Activated T-helper 1 cell treated with anti-CD3 and anti-CD28 coated beads, Interleukin-12 subunit alpha, Interleukin-12 subunit beta, Interleukin-2, Interleukin-4 antibody, amounts not matched to agents 30 ng/mL and 10 ng/mL and 1 ng/mL, durations not matched to agents 14 hours and 24 hours and 36 hours (primary cell): ENCODE measurements at places on chromosomes 1 and 21.

- no peak for DNase-seq
- no peaks in the 10 kb centered on the region for H3K27me3 ChIP-seq
- H3K4me3 ChIP-seq = no peak overlapping the region
- H3K27ac ChIP-seq = no peak overlapping the region
- H3K36me3 ChIP-seq = no peaks in the 10 kb centered on the region
- no peaks in the 10 kb centered on the region for H3K4me1 ChIP-seq
Measured at GRCh38 chr1:62245201-62245600, 50.6 kb downstream of the L1TD1 start.

DNA sequence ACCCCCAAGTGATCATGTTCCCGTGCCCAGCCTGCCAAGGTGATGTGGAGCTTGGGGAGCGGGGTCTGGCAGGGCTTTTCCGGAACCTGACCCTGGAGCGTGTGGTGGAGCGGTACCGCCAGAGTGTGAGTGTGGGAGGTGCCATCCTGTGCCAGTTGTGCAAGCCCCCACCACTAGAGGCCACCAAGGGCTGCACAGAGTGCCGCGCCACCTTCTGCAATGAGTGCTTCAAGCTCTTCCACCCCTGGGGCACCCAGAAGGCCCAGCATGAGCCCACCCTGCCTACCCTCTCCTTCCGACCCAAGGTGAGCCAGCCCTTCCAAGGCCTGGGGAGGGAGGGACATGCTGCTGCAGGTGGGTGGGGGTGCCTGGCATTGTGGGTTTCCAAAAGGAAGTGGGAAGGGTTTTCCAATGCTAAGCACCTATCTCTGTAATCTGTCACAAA lies 2.3 kb downstream of the TRIM46 start:
- H3K27me3 ChIP-seq = peaks cover 2% of the 10 kb centered on the region
- H3K4me1 ChIP-seq = peaks cover 43% of the 10 kb centered on the region
- no peak for DNase-seq
- peaks cover 31% of the 10 kb centered on the region for H3K36me3 ChIP-seq
- H3K4me3 ChIP-seq = peak overlapping the region; percentile 69

DNA sequence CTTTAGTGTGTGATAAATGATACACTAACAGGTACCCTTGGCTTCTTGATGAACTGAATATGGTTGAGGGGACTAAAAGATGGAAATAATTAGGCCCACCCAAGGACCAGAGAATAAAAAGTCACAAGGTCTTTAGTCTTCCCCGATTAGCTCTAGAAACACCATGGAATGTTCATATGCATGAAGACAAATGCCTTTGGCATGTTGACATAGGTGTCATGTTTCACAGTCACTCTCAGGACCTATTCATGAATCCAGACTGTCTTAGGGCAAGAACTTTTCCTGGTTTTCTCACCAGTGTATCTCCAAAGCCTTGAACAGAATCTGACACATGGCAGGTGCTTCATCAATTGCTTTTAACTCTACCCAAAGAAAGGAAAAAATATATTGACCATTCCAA lies 412.8 kb downstream of the AJAP1 start:
- H3K4me1 ChIP-seq = no peaks in the 10 kb centered on the region
- no peak overlapping the region for H3K4me3 ChIP-seq
- H3K27me3 ChIP-seq = peaks cover 6% of the 10 kb centered on the region
- H3K27ac ChIP-seq = no peak overlapping the region
- no peak for DNase-seq

DNA sequence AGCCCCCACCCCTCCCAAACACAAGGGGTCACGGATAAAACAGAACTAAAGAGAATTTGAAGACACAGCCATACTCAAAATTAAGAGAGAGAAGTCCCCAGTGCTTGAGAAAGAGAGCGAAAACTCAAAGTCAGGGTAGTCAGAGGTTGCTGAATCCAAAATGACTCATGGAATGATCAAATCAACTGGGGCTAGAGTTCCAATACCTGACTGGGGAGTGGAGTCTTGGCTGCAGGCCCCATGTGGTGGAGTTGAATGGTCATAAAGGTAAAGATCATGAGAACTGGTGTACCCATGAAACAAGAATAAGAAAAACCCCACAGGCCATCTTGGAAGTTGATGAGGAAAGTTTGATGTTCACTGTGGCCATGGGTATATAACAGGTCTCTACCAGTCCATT lies 84.5 kb upstream of the LRRN2 start:
- no peak overlapping the region for H3K27ac ChIP-seq
- H3K27me3 ChIP-seq = peaks cover 60% of the 10 kb centered on the region
- no peaks in the 10 kb centered on the region for H3K36me3 ChIP-seq
- no peak for DNase-seq
- no peak overlapping the region for H3K4me3 ChIP-seq
